ENCODE measurements at places on chromosomes 16 and 17.

DNA sequence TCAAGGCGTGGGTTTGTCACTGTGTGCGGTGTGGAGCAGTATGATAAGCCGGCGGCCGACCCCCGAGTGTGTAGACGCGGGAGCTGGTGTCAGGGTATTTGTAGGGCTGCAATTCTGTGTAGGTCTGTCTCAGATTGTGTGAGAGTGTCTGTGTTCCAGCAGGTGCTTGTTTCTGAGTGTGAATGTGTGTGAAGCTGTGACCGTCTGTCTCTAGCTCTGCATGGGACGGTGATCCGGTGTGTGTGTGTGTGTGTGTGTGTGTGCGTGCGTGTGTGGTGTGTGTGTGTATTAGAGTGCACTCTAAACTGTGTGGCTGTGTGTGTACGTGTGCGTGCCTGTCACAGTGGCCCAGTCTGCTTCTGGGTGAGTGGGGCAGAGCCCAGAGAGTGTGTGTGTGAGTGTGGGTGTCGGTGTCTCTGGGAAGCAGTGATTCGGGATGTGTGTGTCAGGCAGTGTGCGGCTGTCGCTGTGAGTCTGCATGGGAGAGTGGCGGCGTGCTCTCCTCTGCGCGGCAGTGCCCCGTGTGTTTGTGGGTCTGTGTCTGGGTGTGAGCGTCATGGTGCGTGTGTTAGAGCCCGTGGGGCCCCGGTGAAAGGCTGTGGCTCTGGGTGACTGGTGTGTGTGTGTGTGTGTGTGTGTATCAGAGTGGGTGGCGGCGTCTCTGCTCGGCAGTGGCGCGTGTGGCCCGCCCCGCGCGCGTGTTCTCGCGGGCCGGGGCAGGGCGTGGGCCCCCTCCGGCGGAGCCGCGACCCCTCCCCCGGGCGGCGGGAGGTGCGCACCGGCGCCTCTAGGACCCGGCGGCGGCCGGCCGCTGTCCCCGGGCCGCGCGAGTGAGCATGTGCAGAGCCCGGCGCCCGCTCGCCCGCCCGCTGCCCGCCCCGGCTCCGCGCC is at the start of gene WSCD1:
TSS of gene WSCD1 (plus strand) at position 841 of the 891 bp plus-strand sequence. CDS start 10,280 bp downstream, outside the sequence.
- peak; percentile 48 for DNase-seq

GRCh38 chr17:6677158-6677831 is 25.7 kb downstream of the C17orf100 start:
- DNase-seq: no peak

DNA sequence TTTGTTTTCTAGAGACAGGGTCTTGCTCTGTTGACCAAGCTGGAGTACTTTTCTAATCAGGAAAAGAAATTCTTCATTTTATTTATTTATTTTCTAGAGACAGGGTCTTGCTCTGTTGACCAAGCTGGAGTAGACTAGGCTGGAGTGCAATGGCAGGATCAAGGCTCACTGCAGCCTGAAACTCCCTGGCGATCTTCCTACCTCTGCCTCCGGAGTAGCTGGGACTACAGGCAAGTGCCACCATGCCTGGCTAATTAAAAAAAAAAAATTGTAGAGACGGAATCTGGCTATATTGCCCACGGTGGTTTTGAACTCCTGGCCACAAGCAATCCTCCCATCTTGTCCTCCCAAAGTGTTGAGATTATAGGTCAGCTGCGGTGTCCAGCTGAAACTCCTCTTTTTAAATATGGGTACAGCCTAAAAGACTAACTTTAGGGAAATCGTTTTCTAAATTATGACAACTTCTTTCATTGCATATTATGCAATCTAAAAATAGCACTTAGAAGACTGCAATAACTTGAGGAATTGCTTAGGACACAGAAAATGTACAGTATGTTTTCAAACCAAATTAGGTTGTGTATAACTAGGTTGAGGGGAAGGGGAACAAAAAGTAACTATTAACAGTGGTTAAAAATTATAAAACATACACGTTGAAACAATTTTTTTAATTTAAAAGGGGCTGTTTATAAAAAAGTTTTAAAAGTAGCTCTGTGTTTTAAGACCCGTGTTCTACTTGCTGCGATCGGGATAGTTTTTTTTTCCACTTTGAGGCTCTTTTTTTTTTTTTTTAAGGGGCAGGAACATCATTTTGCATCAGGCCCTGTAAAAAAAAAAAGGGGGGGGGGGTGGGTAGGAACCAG is 4.7 kb downstream of the PRAC1 start:
- DNase-seq: no peak

DNA sequence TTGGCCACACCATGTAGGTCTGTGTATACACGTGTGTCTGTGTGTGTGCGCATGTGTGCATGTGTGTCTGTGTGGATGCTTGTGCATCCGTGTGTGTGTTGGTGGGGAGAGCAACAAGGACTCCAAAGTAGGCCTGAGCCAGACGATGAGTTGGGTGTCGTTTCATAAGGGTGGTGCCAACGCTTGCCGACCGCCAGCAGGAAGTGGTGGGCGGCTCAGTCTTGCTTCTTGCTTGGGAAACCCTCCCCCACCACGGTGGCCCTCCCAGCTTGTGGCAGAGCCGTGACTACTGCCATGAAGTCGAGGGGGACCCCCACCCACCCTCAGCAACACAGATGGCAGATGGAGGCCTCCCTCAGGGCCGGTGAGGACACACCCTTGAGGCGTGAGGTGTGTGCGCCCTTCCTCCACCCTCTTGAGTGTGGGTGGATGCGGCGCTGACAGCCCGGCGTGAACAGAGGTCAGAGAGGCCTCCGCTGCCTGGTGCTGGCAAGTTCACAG is 17.5 kb downstream of the SBK1 start:
- DNase-seq: no peak

DNA sequence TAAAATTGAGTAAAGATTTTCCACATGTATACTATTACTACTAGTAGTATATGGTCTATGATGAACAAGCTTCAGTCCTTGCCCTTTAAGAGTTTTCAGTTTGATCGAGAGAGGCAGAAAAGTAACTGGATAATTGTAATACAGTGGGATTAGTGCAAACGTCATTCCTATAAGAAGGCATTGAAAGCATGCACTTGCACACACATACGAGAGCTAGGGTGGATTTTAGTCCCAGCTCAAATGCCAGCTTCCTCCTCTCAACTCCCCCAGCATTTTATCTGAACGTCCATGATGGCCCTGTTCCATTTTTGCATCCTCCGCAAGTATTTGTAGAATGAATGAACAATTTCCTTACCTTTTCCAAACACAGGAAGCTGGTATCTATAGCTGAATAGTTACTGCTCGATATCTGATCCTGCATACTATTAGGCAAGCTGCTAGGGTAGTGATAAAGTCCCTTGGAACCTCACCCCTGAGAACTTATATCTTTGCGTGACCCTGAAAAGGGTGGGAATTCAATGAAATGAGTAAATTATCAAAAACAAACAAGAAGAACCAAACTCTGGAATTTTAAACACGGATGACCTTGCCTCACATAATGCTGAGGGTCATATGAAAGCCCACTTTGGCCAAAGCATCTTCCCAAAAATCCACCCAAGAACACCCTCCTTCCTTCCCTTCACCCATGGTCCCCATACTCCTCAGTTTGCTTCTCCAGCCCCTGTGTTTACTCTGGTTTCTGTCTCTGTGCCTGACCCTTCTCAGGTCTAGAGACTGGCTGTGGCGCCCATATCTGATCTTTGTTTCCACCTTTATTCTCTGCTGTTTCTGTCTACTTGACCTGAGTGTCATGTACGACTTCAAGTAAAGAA is 60.5 kb downstream of the TMEM100 start:
- DNase-seq: no peak

GRCh38 chr17:40475234-40475908 is 26.1 kb downstream of the TNS4 start:
- no peak for DNase-seq

Measured in NCI-H748 treated with DMSO at 0.1 percent for 48 hours (cell line).